ENCODE measurements at places on chromosomes 5 and 9.

GRCh38 chr9:2815661-2816060, 28.2 kb downstream of the PUM3 start:
- DNase-seq, result no peak

DNA sequence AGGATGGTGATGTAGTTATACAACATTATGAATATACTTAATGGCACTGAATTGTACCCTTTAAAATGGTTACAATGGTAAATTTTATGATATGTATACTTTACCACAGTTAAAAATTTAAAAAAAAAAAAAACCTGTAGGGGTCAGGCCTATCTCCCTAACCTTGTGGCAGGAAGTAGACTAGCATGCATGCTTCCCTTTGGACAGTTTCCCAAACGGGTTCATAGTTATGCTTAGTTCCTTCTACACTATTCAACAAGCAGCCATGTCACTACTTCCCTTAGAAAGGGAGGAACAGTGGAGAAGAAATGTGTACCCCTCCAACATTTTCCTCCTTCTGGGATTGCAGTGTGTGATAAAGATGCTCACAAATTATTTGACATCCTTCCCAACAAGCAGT, 32.5 kb downstream of the IDNK start:
- DNase-seq, result no peak

- DNase-seq, result no peak
Observed at GRCh38 chr5:3349704-3350565, 245.7 kb upstream of the IRX1 start.

DNA sequence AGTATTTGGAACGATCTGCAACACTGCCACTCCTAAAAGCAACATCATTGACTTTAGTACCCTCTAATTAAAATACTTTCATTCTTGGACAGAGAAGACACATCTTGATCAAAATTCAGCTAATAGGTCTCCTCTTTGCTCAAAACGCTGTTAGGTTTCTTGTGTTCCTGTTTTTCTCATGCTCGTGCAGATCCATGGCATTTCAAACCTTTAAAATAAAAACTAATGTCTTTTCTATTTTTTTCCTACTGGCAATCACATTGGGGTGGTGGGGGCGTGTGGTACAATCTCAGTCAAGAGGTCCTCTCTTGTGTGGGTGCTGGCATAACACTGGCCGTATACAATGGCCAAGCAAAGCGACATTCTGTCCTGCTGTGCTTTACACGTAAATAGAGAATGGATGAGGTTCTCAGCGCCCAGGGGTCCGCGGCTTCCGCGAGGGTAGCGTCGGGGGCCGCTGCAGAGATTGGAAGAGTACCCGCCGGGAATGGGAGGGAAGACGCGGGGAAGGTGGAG, 315 bp upstream of the GPR150 start:
- DNase-seq, result no peak

- DNase-seq, result no peak
Observed at GRCh38 chr5:38718771-38719391, 126.9 kb upstream of the OSMR start.

GRCh38 chr5:131672776-131673175, 37.7 kb upstream of the RAPGEF6 start:
- no peak for DNase-seq

- peak; percentile 76 for DNase-seq
Observed at GRCh38 chr9:4832786-4833579, 40.2 kb downstream of the RCL1 start.

DNA sequence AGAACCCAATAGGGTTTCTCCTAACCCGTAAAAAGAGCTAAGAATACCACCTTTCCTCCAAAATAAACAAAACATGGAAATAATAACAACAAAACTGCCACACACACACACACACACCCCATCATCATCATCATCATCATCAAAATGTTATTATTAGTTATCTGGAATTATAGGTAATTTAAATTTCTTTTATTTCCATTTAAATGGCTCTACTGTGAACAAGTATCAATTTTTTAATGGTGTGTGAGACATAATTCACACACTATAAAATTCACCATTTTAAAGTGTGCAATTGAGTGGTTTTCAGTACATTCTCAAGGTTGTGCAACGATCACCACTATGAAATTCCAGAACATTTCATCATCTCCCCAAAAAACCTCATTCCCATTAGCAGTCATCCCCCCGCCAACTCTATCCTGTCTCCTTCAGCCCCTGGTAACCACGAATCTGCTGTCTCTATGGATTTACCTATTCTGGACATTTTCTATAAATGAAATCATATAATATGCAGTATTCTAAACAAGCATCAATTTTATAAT, 172.7 kb downstream of the ROR2 start:
- DNase-seq, result no peak

DNA sequence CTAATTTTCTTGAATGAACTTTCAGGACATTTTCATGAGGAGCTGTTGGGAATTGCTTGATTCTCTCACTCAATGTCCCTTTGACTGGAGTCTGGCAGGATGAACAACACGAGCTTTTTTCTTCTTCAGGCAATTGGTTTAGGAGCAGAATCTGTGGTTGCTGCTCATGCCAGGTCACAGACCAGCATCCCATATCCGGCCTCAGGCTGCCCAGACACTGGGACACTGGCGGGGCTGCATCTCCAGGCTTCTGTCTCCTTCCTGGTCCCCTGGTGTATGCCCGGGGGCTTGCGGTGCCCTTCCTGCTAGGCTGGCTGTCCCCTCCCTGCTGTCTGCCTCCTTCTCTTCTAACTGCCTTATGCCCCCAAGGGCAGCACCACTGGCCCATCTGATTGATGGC, 311.5 kb upstream of the DAP start:
- no peak for DNase-seq

GRCh38 chr9:74275872-74276508, 221.1 kb upstream of the RORB start:
- no peak for DNase-seq

DNA sequence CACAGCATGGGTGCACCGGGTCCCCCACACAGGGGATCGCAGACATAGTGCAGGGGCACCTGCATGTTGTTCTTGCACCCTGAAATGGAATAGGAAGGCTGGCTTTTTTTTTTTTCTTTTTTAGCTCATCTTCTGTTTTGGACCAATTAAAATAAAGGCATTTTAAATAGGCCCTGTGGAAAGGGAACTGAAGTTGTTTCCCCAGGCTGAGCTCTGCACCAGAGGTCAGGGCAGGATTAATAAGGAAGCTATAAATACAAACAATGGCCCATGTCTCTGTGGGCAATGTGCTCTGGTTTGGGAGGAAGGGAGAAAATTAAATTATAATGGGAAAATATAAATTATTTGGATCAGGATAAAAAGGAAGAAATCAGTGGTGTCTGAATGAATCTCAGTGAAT, 21.2 kb upstream of the KCNMB1 start:
- no peak for DNase-seq

GRCh38 chr5:151083081-151083676, 2.3 kb upstream of the TNIP1 start:
- DNase-seq, result peak; percentile 73

GRCh38 chr5:172594867-172595466, 46.1 kb upstream of the NEURL1B start:
- DNase-seq, result no peak

- DNase-seq, result peak; percentile 23
Observed at GRCh38 chr5:73899055-73899454, 273.1 kb downstream of the ARHGEF28 start.

- DNase-seq, result no peak
Observed at GRCh38 chr5:174324680-174325079, 279.2 kb downstream of the NSG2 start.

- no peak for DNase-seq
Observed at GRCh38 chr5:180646963-180647305, 2.5 kb downstream of the FLT4 start.

GRCh38 chr9:125538092-125538473, 168.9 kb downstream of the MAPKAP1 start:
- no peak for DNase-seq

DNA sequence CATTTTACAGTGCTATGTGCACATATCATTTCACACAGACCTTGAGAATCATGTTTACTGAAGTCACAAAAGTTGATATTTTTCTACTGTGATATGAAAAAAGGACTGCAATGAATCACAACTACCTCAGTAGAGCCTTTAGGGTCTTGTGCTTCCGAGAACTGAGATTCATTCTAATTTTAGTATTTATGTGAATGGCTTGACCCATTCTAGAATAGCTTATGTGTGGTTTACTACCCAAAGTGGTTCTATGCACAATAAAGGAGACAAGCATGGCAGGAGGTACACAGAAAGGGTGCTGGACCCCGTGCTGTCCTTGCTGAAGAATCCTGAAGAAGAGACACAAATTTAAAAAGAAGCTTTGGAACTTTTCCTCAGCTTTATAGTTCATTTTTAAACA, 28.2 kb downstream of the MEF2C start:
- no peak for DNase-seq

GRCh38 chr9:19181561-19181960, 48.9 kb upstream of the DENND4C start:
- no peak for DNase-seq

DNA sequence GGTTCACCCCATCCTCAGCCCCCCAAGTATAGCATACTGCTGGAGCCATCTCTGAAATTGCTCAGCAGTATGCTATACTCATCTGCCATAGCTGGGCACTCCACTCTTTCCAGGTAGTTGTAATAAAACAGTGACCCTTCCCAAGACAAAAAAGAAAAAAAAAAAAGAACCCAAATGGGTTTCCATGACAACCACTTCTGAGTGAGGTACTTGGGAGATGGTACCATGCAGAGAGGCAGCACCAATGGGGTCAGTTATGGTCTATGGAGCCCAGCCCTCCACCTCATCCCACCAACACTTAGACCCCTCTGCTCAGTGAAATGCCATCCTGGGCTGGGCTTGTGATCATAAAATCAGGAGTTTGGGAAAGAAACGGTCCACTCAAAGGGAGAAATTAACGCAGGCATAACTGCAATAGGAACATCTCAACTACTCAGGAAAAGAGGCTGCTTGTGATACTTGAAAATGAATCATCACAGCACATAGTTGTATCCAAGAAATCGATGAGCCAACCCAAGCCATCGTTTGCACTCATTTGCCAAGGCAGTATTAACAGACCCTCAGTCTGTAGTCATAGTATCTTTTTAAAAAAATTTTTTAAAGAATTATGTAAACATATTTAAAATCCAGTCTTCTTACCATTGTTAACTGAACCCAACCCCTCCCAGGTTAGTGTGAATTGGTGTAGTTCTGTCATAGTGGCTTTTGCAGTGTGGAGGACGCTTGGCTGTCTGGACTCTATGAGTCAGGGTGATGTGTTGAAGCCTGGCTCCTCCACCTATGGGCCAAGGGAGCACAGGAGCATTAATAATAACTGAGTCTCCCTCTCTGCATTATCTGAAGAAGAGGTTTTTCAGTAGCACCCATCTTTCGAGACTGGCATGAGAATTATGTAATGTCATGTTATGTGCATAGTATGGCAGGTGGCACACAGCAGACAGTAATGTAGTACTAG, 402.7 kb downstream of the SPOCK1 start:
- DNase-seq, result no peak

GRCh38 chr9:92961627-92962302, 14.4 kb downstream of the FGD3 start:
- DNase-seq, result no peak

DNA sequence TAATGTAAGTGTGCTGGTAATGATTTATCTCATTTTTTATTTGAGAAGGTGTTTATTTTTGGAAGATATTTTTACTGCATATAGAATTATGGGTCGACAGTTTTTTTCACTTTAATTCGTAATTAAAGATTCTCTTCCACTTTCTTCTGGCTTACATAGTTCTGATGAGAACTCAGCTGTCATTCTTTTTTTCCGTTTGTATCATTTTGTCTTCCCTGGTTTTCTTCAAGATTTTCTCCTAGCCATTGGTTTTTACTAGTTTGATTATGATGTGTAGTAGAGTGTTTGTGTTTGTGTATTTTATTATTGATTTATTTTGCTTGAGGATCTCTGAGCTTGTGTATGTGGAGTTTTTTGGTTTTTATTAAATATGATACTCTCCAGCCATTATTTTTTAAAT, 21.7 kb downstream of the SLF1 start:
- no peak for DNase-seq

DNA sequence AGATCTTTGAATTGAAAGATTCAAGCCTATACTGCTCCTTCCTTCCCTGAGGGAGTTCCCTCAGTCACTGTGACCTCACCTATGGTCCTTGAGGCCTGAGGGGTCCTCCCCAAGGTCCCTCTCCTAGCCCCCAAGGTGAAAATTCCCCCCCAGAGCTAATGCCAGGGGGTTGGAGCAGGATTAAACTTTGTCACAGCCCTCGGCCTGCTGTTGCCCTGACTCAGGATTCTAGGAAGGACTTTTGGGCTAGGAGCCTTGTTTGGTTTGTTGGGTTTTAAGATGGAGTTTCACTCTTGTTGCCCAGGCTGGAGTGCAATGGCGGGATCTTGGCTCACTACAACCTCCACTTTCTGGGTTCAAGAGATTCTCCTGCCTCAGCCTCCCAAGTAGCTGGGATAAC, 123.2 kb downstream of the C5orf15 start:
- no peak for DNase-seq

GRCh38 chr5:131296213-131296672, 32.4 kb downstream of the CDC42SE2 start:
- no peak for DNase-seq

GRCh38 chr9:18129809-18130334, 344.1 kb upstream of the ADAMTSL1 start:
- DNase-seq, result no peak

GRCh38 chr9:132192728-132193127, 30.9 kb downstream of the NTNG2 start:
- no peak for DNase-seq

Data from T-helper 2 cell treated with Interferon-gamma antibody and Interleukin-4, amounts not matched to agents 5 μg/mL and 100 μg/mL, for 36 hours (primary cell).